NCI-H460 (cell line): ENCODE measurements at places on chromosomes 7 and 10.

GRCh38 chr10:9331583-9332008, 1277.1 kb downstream of the GATA3 start:
- peak; percentile 20 for DNase-seq

DNA sequence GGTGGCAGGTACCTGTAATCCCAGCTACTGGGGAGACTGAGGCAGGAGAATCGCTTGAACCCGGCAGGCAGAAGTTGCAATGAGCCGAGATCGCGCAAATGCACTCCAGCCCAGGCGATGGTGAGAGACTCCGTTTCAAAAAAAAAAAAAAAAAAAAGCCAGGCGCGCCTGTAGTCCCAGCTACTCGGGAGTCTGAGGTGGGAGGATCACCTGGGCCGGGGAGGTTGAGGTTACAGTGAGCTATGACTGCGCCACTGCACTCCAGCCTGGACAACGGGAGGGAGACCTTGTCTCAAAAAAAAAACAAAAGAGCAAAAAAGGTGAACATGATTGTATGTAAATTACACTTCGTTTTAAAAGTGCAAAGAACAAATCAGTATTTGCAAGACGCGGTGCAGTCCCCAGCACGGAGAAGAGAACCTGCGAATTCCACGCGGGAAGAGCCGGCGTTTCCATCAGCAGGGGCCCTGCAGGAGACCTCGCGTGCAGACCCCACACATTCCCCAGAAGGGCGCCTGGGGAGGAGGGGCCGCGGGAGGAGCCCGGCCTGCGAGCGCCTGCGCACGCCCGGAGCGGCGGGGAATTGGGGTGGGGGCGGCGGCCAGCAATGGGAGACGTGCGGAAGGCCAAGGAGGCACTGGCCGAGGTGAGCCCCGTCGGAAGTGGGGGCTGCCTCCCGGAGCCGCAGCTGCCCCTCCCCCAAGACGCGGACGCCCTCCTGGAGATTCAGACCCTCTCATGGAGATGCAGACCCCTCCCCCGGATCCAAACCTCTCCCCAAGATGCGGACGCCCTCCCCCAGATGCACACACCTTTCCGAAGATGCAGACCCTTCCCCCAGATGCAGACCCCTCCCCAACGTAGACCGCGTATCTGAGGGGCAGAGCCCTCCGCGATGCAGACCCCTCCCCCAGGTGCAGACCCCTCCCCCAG, 16.7 kb upstream of the SUN1 start:
- DNase-seq = no peak

- no peak for DNase-seq
Measured at GRCh38 chr10:60466267-60467201, 76.9 kb upstream of the ANK3 start.

GRCh38 chr7:98284335-98285036, 3.0 kb downstream of the BRI3 start:
- DNase-seq = no peak

GRCh38 chr7:1362301-1362700, 97.0 kb downstream of the MICALL2 start:
- DNase-seq = no peak

- DNase-seq = peak; percentile 68
Measured at GRCh38 chr7:11427686-11428273, 404.2 kb downstream of the THSD7A start.

DNA sequence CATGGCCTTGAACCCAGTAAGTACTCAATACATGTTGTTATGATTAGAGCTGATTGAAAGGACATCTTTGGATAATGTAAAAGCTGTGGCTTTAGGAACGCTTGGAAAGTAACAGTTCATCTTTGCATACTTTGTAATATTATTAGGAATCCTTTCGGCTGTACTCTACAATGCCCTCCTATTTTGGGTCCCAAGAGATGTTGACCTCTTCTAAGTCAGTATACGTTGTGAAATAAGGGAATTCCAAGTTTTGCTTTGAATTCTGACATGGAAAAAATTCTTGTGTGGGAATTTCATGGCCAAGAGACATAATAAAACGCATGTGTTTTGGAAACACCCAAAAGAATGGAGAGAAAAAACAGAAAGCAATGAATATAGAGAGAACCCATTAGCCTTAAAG, 7.7 kb downstream of the AGR3 start:
- DNase-seq = no peak

- DNase-seq = no peak
Measured at GRCh38 chr10:124624895-124625294, 119.3 kb downstream of the FAM53B start.
